ENCODE measurements at places on chromosomes 6 and 20.

- no peak for DNase-seq
Observed at GRCh38 chr20:1191299-1191698, 6.5 kb upstream of the TMEM74B start.

DNA sequence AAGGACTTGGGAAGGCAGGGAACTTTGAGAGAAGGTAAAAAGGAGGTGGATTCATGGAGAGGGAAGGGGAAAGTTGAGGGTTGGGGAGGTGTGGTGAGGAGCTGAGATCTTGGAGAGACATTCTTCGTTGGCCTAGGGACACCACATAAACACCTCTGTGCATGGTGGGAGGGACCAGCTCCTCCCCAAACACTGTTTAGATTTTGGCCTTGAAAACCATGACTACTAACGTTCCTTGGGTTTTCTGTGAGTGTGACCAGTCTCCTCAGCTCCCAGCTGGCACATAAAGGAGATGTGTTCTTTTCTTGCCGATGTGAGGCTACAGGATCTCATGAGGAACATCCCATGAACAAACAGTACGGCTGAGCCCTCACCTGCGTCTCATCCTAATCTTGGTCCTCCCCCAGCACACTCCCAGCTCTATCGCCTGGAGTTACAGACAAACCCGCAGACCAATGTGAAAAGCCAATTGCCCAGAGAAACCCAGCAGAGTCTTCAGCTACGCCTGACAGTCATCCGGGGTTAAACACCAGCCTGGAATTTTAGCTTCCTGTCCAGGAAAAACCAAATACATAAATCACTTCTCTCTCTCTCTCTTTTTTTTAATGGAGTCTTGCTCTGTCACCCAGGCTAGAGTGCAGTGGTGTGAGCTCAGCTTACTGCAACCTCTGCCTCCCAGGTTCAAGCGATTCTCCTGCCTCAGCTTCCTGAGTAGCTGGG lies 22.0 kb upstream of the DDR1 start:
- no peak for DNase-seq

- DNase-seq: peak; percentile 37
Observed at GRCh38 chr20:63750807-63751470, 11.4 kb downstream of the SLC2A4RG start.

DNA sequence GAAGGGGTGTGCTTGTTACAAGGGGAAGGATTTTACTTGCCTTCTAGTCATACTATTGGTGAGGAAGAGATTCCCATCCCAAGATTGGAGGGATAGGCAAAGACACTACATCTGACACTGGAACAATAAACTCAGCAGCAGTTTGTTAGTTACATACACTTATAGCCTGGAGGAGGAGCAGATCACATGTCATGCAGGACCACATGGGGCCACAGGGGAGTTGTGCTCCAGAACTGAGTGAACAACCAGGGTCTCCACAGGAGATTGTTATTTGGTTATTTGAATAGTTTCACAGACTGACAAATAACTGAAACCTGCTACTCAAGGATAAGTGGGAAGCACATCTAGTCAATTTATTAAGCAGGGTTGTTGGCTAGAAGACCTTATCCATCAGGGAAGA lies 559.4 kb upstream of the MANEA start:
- no peak for DNase-seq

GRCh38 chr6:85672623-85673022 lies 29.9 kb upstream of the SYNCRIP start:
- no peak for DNase-seq

DNA sequence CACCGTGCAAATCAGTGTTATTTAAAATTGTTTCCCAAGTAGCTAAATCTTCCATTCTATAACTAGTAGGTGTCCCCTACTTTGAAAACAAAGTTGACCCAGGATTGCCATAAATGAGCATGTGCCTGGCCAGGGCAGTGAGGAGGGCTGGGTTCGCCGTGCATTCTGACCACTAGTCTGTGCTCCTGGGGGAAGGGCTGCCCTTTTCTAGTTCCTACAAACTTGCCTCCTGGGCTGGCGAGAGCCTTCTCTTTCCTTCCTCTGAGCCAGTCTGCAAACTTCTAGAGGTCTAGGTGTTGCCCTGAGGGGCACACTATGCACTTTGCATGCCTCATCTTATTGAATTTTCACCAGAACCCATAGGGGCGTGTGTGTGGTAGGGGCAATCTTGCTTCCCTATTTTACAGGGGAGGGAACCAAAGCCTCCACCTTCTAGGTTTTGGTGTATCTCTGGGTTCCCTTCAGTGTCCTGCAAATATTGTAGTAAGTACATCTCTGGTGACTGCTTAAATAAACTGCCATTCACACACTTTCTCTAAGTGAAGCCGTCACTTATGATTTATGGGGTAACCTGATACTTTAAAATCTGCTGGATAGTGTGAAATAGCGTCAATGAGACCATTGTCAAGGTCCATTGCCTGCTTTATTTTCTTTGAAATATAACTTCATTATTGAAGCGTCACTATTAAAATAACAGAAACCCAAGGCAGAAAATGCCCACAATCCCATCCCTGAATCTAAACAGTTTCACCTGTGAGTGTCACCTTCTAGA lies 42.2 kb downstream of the CDH26 start:
- DNase-seq: no peak

DNA sequence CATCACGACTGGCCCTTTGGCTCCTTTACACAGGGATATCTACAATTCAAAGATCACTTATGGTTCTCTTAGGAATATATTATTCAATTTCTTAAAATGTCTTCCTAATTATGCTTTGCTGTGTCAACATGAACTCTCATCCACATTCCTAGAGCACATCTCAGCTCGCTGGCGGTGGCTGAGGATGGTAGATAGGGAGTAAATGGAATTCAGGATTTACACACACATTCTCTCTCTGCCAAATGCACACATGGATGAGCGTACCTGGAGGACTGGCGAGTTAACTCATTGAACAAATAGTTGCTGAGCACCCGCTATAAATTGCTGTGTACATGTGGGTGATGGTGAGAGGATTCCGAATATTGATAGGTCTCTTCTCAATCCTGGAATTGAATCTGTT lies 4.8 kb upstream of the MRPS10 start:
- no peak for DNase-seq

DNA sequence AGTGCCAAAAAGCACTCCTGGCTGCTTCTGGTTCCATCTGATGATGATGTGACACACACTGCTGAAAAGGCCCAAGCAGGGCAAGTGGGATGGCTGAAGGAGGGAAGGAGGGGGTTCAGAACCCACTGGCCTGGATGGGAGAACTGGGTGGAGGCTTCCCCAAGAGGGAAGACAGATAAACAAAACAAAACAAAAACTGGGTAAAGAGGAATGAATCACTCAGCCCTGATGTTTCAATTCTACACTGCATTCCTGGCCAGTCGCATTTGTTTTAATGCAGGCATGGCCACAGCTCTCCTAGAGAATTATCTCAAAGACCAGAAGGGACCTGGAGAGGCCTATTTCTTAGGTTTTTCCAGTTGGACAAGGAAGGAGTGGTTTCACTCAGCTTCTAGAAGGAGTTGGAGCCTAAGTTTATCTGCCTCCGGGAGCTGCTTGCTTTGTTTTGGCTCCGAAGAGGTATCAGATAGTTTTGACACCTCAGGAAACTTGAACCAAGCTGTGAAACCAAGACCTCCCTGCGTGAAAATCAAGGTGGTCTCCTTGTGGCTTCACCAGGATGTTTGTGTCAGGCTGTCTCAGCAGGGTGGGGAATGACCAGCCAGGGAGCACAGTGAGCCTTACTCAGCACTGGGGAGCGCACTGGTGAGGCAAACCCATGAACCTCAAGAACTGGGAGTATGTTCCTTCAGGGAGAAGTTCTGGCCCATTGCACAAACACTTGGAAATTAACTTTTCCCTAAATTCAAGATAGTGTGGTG lies 16.1 kb downstream of the TTPAL start:
- DNase-seq: no peak

DNA sequence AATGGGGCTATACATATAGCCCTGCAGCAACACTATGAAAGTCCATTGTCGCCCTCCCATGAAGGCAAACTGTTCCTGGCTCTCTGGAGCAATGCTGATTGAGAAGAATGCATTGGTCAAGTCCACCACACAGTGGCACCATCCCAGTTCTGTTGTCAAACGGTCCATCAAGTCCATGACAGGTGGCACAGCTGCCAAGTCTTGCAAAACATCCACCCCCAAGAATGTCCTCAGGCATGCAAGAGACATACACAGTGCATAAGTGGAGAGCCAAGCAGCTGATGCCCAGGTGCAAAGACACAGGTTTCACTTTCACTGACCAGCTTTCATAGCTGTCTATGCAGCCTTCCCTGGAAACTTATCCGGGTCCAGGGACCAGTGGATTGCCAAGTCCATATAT lies 17.5 kb downstream of the ZNF391 start:
- DNase-seq: no peak

GRCh38 chr6:159012201-159012600 lies 12.2 kb upstream of the RSPH3 start:
- no peak for DNase-seq

DNA sequence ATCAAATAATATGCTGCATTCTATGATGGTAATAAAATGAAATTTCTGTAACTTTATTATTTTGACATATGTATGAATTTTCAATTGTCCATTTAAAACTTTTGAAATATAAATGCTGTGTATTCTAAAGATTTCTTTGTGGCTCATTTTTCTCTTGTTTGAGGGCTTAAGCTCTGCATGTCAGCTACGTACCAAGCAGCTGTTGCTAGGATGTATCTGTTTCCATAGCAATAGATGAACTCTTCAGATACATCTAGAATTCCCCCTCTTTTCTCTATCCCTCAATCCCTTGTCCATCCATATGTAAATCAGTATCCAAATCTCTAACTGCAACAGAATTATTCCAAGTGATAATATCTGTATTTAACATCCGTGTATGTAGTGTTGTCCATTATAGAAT lies 76.5 kb upstream of the OPRM1 start:
- no peak for DNase-seq

GRCh38 chr6:138571585-138572166 lies 72.4 kb upstream of the NHSL1 start:
- DNase-seq: no peak

GRCh38 chr20:38915355-38915754 lies 10.9 kb upstream of the FAM83D start:
- no peak for DNase-seq

DNA sequence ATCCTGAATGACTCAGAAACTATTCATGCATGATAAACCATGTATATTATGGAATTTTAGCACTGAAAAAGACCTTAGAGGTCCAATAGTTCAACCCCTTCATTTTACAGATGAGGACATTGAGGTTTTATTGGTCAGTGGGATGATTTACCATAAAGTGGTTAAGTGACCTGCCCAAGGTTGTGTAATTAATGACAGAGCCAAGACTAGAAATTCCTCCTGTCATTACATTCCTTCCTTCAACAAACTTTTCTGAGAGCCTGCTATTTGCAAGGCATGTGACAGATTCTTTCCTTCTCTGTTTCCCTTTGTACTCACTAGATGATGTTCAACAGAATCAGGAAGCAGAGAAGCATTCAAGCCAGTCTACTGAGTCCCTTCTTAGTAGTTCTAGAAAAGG lies 170.7 kb upstream of the KCNK16 start:
- no peak for DNase-seq

DNA sequence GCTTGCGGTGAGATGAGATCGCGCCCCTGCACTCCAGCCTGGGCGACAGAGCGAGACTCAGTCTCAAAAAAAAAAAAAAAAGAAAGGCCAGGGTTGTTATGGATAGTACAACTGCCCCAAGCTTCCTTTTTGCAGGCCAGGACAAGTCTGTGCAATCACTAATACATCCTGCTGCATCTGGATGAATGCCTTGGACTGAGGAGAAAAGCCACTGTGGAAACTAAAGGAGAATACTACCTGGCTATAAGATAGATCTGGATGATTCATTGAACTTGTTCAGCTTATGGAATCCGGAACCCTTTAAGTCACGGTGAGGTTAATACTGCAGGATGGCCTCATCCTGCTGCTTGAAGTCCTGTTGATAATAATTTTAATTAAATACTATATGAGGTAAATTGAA lies 278.2 kb downstream of the TFAP2A start:
- DNase-seq: no peak

DNA sequence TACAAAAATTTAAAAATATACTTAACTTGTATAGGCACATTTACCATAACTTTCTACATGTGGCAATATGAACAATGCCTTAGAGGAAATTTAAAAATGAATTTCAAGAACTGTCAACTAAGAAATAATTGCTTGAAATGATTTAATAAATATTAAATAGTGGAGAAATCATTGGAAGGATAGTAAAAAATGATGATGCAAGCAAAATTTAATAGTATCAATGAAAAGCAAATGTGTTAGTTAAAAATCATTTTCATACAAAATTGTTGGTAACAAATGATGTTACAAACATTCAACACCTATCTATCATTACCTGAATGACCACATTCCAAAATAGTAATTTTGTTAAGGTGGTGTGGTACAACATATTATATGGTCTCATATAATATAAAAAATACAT lies 331.0 kb downstream of the HAO1 start:
- DNase-seq: no peak

- no peak for DNase-seq
Observed at GRCh38 chr20:8447262-8448120, 315.4 kb downstream of the PLCB1 start.

DNA sequence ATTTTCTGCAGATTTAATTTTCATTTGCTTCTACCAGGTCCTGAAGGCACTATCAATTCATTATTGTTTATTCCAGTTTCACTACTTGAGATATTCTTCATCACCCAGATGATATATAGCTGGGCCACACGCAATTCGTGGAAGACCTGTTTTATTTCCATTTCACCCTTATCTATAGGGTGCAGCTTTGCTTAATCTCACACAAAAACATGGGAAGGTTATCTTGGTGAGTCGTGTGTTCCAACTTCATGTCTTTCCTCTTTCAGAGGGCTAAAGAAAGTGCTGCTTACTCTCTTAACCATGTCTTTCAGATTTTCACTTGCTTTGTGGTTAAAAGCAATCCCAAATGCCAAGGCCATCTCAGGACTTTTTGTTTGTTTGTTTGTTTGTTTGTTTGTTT lies 194.0 kb downstream of the SOD2 start:
- DNase-seq: no peak

- DNase-seq: no peak
Observed at GRCh38 chr6:43984442-43985321, 142.6 kb downstream of the MRPL14 start.

GRCh38 chr6:80209430-80209829 lies 103.0 kb downstream of the BCKDHB start:
- no peak for DNase-seq

GRCh38 chr20:41345729-41346067 lies 5.1 kb downstream of the LPIN3 start:
- no peak for DNase-seq

- no peak for DNase-seq
Observed at GRCh38 chr6:64683682-64684081, 1023.3 kb downstream of the EYS start.

Data from T-helper 17 cell (primary cell).